ENCODE measurements at places on chromosomes 6 and 20.

- DNase-seq: no peak
These were observed 106.1 kb downstream of the CEBPB start for GRCh38 chr20:50296450-50297375.

GRCh38 chr6:79431537-79431933 is 105.7 kb downstream of the LCA5 start:
- no peak for DNase-seq

- no peak for DNase-seq
These were observed 51.2 kb upstream of the TPD52L1 start for GRCh38 chr6:125102411-125102810.

DNA sequence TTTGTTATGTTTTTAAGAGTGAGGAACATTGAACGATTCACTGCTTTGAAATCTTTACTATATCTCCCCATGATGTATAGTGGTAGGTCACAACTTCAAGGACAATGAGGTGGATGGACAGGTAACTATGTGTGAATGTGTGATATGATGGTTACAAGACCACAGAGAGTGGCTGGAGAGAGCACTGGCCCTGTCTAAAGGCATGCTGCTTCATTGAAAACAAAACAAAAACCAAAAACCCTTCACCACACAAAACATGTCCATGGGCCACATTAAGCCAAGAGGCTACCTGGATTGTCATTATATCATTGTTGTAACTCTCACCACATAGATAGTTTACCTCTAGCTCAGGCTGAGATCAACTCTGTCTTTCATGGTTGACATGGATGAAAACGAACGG is 180.6 kb upstream of the TENT5A start:
- no peak for DNase-seq

GRCh38 chr6:143098054-143098671 is 37.5 kb downstream of the AIG1 start:
- DNase-seq: no peak

DNA sequence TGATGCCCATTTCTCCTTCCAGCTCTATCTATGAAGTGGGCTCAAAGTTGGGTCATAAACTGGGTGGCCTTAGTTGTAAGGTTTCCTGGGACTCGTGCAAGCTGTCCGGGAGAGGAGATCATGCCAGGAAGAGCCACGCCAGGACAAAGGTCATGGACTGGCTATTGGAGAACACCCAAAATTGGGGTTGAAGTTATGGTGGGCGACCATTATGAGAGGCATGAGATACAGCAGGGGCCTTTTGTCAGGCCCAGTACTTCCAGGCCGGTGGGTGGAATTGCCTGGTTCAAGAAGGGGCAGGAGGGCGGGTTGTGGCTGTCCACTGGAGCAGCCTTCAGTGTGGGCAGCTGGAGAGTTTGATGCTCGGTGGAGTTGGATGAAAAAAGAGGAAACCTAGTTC is 225.1 kb upstream of the SSTR4 start:
- DNase-seq: no peak

GRCh38 chr20:44790638-44791393 is 19.5 kb downstream of the RIMS4 start:
- DNase-seq: no peak

- no peak for DNase-seq
These were observed 118.4 kb upstream of the BTBD3 start for GRCh38 chr20:11799281-11799684.

Data from NCI-H460 (cell line).